ENCODE measurements at places on chromosomes 7 and 10.

DNA sequence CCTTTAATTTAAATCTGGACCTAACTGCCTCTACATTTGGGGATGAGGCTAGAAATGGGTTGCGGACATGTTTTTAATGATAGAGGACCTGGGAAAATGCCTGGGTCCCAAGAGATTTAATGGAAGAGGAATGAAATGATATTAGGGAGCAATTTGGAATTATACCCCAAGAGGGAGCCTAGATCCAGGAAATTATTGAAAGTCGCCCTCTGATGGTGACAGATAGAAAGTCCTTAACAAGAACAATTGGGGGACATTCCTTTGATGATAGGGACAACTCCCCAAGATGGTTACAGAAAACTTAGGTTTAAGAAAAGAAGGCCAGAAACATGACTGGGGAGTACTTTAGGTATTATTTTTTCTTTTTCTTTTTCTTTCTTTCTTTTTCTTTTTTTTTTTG lies 9.5 kb upstream of the TSGA13 start:
- no peak for DNase-seq

DNA sequence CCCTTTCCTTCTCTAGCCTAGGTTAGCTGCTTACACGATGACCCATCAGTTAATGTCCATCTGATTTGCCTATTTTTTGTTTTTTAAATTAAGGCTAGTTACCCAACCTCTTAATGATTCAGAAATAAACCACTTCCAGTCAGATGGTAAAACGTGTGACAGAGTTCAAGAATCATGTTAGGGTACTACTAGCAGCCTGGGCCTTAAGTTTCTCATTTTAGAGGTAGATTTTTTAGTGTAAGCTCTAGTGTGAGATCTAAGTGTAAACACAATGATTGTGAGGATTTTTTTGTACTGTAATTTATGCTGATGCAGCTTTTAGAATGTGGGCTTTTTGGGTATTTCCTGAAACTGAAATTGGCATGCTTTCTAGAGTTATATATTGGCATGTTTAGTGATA lies 130.0 kb downstream of the CDK14 start:
- DNase-seq: no peak

DNA sequence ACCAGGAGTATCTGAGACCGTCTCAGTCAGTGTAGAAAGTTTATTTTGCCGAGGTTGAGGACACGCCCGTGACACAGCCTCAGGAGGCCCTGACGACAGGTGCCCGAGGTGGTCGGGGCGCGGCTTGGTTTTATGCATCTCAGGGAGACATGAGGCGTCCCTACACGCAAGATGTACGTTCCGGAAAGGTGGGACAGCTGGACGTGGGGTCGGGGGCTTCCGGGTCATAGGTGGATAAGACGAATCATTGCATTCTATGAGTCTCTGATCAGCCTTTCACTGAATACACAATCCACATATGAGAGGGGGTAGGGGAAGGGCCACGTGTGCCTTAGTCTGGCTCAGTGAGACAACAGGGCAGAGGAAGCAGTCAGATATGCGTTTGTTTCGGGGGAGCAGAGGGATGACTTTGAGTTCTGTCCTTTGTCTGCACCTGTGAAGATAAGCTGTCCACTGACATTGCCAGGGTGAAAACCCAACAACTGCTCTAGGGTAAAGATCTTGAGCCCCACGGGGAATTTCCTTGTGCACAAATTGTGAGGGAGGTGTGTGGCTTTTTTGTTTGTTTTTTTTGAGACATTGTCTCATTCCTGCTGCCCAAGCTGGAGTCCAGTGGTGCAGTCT lies 66.2 kb downstream of the DNAJB6 start:
- no peak for DNase-seq

GRCh38 chr10:110081911-110082310 lies 74.1 kb downstream of the ADD3 start:
- DNase-seq: no peak

DNA sequence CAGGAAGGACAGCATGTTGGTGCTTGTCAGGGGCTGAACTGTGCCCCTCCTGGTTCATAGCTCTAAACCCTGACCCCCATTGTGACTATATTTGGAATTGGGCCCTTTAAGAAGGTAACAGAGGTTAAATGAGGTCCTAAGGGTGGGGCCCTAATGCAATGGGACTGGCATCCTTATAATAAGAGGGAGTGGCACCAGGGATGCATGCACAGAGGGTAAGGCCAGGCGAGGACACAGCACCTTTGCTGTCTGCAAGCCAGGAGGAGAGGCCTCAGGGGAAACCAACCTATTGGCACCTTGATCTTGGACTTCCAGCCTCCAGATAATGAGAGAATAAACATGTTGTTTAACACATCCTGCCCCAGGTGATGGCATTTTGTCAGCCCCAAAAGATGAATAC lies 61.3 kb upstream of the EBF3 start:
- DNase-seq: no peak

DNA sequence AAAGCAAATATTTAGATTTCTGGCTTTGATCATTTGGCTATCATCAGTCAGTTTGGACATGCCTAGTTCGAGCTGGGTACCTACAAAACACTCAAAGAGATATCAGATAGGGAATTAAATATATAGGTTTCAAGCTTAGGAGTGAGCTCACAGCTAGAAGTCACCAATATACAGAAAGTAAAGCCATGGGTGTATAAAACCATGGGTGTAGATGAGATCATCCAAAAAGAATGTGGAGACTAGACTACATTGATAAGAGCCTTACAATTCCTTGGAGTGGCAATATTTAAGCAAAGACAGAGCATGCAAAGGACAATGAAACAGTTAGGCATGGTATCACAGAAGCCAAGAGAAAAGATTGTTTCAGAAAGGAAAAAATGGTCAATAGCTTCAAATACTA lies 7.2 kb upstream of the RALA start:
- DNase-seq: no peak

- DNase-seq: no peak
Observed at GRCh38 chr10:130339091-130339490, 202.9 kb downstream of the GLRX3 start.

DNA sequence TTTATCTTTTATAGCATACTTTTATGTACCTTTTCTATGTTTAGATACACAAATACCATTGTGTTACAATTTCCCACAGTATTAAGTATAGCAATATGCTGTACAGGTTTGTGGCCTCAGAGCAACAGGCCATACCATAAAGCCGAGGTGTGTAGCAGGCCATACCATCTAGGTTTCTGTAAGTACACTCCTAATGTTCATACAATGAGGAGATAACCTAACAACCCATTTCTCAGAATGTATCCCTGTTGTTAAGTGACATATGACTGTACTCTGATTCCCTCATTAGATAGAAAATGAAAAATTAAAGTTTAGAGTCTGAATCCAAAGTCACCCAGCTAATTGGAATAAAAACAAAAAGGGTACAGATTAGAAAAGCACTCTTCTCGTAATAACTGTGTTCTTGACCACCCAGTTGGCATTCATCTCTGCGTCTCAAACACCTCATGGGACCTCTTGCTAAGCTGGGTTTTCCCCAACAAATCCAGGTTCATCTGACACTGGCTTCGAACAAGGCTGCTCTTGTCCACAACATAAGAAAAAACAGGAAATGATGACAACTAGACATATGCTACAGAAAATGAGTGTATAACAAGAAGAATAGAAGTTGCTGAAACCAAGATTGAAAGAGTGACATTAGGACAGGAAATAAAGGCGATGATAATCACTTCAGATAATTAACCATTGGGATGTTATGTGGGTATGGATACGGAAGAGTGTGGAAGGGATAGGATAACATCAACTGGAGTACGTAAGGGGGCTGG lies 1.4 kb downstream of the NDUFB8 start:
- DNase-seq: no peak

- no peak for DNase-seq
Observed at GRCh38 chr7:28481091-28481926, 69.0 kb downstream of the CREB5 start.

GRCh38 chr10:95394161-95394880 lies 103.5 kb upstream of the PDLIM1 start:
- DNase-seq: no peak

DNA sequence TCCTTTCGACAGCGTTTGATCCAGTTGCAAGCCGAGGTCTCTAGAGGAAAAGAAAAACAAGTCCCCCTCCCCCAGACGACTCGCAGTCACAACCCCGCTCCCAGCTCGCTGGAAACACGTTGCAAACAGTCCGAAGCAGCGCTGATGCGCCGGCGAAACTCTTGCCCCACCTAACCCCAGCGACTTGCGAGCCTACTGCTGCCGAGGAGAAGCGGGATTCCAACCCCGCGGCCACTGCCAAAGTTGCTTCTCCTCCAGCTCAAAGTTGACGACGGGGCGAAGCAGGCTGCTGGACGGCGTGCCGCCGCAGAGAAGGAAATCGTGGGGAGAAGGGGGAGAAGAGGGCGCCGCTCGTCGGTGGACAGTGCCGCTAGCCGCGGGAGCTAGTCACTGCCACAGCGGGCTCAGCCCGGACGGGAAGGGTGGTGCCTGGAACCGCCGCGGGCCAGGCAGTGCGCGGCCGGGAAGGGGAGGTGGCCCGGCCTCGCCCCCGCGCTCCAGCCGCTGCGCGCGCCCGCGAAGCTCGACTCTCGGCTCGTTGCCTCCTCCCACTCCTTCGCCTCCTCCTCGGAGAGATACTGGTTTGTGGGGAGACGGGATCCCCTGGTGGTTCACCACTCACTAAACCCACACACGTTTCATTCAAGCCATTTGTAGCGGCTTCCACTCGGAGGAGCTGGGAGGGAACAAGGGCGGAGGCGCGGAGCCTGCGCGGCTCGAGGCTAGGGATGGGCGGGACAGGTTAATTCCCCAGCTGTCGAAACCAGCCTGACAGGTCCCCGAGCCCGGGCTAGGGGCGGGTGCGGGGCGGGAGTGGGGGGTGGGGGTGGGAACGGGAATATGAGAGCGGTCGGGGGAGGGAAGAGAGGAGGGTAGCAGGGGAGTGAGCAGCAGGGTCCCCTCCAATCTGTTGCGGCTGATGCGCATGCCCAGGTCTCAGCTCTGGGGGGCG lies at the start of gene GPR37:
Gene GPR37 (minus strand): TSS at position 392 of the 952 bp plus-strand sequence. CDS start 816 bp downstream, outside the sequence.
- peak; percentile 17 for DNase-seq

DNA sequence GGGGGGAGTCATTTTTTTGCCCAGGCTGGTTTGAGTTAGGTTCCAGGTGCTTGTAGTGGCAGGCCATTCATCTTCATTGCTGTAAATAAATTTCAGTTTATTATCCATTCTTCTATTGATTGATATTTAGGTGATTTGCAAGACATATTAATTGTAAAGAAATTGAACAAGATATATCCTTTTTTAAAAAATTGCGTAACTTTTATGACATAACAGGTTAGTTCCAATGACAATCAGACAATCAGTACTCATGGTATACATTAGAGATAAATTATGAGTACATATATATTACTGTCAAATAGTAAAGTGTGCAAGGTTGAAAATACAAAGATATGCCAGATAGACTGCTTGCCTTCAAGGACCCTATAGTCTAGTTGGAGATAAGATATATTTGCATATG lies 92.2 kb upstream of the GLCCI1 start:
- DNase-seq: no peak

GRCh38 chr10:66215920-66216319 lies 709.9 kb upstream of the LRRTM3 start:
- no peak for DNase-seq

DNA sequence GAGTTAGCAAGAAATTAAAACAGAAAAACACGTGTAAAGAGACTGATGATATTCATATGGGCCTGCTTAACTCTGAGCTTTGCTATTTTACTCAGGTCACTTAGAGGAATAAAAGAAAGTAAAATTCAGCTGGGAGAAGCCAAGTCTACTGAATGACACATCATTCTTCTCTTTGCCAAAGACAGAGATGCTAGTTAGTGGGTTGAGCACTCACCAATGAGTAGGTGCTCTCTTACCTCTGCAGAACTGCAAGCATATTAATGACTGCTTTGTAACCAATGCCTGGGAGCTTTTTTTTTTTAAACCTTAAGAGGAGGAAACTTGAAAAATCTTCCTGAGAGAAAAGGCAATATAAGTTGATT lies 44.8 kb upstream of the BAMBI start:
- no peak for DNase-seq

- DNase-seq: no peak
Observed at GRCh38 chr7:12152196-12152918, 58.7 kb upstream of the TMEM106B start.

- no peak for DNase-seq
Observed at GRCh38 chr10:132298038-132298881, 9.5 kb downstream of the STK32C start.

GRCh38 chr7:104933022-104933421 lies 81.0 kb upstream of the KMT2E start:
- DNase-seq: no peak

DNA sequence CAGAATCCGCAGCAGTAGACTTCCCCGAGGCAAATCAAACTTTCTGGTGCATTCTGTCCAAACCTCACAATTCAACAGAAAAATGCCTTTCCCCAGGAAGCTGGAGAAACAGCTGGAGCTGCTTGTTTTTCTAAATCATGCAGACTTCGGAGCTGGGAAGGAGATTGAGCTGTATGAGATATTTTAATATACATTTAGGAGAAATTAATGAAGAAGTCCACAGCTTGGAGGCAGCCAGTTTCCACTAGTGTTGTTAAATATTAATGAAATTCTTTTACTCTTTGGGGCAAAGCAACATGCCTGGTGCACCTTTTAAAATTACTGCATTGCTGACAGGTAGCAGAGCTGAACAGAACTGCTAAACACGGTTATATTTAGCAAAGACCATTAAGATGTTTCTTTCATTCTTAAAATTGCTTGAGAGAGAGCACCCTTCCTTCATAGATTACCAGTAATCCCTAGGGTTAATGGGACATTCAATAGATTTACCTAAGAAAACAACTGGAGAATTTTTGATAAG lies 566.4 kb downstream of the SORCS3 start:
- DNase-seq: no peak

DNA sequence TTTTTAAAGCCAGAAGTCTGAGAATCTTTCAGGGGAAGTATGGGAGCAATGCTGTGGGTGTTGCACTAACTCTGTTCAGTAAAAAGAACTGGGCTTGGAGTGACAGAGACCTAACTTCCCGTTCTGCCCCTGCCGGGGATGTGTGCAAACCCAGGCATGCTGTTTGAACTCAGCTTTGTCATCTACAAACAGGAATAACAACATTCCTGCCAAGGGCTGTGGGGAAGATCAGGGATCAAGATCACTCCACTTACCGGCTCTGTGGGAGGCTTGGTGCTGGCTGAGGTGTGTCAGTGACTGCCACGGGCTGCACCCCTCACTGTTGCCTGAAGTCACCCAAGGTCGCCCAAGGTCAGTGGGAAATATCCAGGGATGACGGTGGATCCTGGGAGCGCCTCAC lies 23.1 kb upstream of the DRGX start:
- DNase-seq: no peak

- no peak for DNase-seq
Observed at GRCh38 chr10:74888962-74889661, 62.7 kb downstream of the KAT6B start.

DNA sequence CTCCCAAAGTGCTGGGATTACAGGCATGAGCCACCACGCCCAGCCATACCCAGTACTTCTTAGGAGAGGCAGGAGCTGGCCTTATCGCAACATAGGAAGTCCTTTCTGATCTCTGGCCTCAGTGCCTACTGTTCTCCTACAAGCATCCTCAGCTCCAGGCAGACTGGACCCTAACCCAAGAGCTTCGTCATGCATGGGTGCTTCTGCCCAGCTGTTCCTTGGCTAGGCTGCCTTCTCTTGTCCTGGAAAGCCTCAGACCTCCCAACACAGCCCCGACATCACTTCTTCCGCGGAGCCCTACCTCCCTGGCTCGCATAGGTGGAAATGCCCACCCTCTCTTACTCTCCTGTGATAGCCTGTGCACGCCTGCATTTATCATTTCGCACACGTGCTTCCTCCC lies 15.8 kb downstream of the BCL7B start:
- DNase-seq: no peak

- no peak for DNase-seq
Observed at GRCh38 chr7:104850374-104850773, 163.6 kb upstream of the KMT2E start.

Measured in GM19239 (cell line).